Natural killer cell treated with Interleukin-12 subunit alpha and Interleukin-12 subunit beta and Interleukin-15 and Interleukin-18, amount 100 ng/mL, for 72 hours (primary cell): ENCODE measurements at places on chromosomes 7 and 10.

DNA sequence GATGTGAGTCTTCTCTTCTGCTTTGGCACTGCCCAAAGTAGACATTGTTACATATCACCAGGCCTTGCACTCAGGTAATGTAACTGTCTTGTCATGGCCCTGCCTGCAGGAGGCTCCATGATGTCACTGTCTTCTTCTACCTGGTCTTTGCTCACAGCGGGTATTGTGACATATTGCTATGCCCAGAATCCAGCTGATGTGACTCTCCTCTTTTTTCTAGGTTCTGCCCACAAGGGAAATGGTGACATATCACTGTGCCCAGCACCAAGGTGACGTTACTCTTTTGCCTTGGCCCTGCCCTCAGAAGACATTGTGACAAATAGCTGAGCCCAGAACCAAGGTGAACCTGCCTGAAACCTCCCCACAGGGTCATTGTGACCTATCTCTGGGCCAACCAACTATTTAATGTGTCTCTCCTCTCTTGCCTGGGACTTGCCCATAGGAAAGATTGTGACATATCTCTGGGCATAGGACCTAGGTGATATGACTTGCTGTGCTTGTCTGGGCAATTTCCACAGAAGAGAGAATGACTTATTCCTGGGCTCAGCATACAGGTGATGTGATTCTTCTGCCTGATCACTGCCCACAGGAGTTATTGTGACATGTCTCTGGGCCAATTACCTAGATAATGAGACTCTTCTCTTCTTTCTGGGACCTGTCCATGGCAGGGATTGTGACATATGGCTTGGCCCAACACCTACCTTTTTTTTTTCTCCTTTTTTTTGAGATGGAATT lies 26.5 kb upstream of the ZNF107 start:
- H3K4me3 ChIP-seq, result no peak overlapping the region
- no peak overlapping the region for H3K27ac ChIP-seq
- no peak for DNase-seq
- no peaks in the 10 kb centered on the region for H3K36me3 ChIP-seq

GRCh38 chr10:101066146-101066895 lies 4.5 kb downstream of the KAZALD1 start:
- peaks cover 20% of the 10 kb centered on the region for H3K27me3 ChIP-seq
- no peaks in the 10 kb centered on the region for H3K36me3 ChIP-seq
- H3K4me3 ChIP-seq, result peak overlapping the region; percentile 34
- H3K27ac ChIP-seq, result no peak overlapping the region
- peaks cover 14% of the 10 kb centered on the region for H3K4me1 ChIP-seq
- no peak for DNase-seq

DNA sequence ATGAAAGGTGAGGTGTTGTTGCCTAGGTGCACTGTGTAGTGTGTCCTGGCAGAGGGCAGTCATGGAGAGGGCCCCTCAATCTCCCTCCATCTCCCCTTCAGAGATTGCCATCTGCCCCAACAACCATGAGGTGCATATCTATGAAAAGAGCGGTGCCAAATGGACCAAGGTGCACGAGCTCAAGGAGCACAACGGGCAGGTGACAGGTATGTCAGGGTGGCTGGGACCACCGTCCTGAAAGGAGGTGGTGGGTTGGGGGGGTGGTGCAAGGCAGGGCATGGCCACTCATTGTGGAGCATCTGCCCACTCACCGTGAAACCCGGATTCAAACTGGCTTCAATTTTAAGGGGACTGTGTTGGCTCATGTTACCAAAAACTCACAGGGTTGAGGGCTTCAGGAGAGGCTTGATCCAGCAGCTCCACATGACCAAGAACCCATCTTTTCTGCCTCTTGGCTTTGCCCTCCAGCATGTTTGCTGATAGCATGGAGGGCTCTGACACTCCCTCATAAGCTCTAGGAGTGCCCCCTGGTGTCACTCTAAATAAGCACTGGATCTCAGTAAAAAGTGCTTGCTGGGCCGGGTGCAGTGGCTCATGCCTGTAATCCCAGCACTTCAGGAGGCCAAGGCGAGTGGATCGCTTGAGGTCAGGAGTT lies 12.2 kb downstream of the ARPC1B start:
- H3K4me3 ChIP-seq, result no peak overlapping the region
- H3K27ac ChIP-seq, result peak overlapping the region; percentile 70
- H3K4me1 ChIP-seq, result peaks cover 5% of the 10 kb centered on the region
- H3K27me3 ChIP-seq, result no peaks in the 10 kb centered on the region
- DNase-seq, result no peak

GRCh38 chr7:75953431-75953830 lies 38.5 kb downstream of the POR start:
- H3K36me3 ChIP-seq, result no peaks in the 10 kb centered on the region
- DNase-seq, result no peak
- H3K4me3 ChIP-seq, result no peak overlapping the region
- H3K27me3 ChIP-seq, result no peaks in the 10 kb centered on the region
- H3K27ac ChIP-seq, result no peak overlapping the region
- peaks cover 16% of the 10 kb centered on the region for H3K4me1 ChIP-seq

DNA sequence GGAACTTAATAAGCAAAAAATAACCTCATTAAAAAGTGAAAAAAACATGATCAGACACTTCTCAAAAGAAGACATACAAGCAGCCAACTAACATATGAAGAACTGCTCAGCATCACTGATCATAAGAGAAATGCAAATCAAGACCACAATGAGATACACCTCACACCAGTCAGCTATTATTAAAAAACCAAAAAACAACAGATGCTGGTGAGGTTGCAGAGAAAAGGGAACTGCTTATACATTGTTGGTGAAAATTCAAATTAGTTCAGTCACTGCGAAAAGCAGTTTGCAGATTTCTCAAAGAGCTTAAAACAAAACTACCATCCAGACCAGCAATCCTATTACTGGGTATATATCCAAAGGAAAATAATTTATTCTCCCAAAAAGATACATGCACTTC lies 513.3 kb downstream of the MDFIC start:
- no peak overlapping the region for H3K4me3 ChIP-seq
- H3K36me3 ChIP-seq, result no peaks in the 10 kb centered on the region
- H3K27ac ChIP-seq, result no peak overlapping the region

DNA sequence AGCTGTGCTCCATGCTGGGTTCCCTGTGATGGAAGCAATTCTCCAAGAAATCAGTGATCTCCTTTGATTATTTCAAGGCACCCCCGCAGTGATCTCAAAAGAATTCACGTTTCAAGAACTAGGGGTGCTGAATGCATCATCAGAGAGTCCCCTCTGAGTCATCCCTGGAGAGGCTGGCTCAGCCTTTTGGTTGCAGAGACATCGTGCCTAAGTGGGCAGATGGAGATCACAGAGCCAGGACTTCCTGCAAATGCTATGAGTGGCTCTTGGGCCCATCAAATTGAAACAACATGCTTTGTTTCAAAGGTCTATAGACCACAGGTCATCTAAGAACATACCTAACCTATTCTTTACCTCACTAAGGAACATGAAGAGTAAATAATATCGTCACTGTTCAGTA lies 41.5 kb upstream of the PLEKHA1 start:
- H3K4me1 ChIP-seq, result no peaks in the 10 kb centered on the region
- peaks cover 31% of the 10 kb centered on the region for H3K27me3 ChIP-seq
- H3K36me3 ChIP-seq, result no peaks in the 10 kb centered on the region

DNA sequence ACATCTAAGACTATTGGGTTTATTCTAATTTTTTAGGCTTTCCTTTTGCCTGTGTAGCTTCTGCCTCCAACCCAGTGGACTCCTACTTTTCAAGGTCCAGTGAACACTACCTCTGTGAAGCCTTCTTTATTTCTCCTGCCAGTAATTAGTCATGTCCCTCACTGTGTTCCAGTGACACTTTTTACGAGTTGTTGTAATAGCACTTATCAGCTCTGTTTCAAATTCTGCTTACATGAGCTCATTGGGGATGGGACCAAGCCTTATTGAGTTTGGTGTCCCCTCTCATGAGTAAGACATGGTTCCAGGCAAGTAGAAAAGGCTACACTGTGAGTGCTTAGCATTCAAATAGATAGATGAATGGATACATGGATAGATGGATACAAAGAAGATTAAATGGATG lies 184.6 kb downstream of the HIBADH start:
- H3K4me1 ChIP-seq, result no peaks in the 10 kb centered on the region
- H3K27me3 ChIP-seq, result peaks cover 10% of the 10 kb centered on the region
- H3K36me3 ChIP-seq, result no peaks in the 10 kb centered on the region
- no peak for DNase-seq
- H3K27ac ChIP-seq, result no peak overlapping the region
- H3K4me3 ChIP-seq, result no peak overlapping the region

GRCh38 chr7:5170251-5170650 lies 19.8 kb upstream of the WIPI2 start:
- DNase-seq, result no peak
- no peak overlapping the region for H3K27ac ChIP-seq
- H3K4me3 ChIP-seq, result no peak overlapping the region

DNA sequence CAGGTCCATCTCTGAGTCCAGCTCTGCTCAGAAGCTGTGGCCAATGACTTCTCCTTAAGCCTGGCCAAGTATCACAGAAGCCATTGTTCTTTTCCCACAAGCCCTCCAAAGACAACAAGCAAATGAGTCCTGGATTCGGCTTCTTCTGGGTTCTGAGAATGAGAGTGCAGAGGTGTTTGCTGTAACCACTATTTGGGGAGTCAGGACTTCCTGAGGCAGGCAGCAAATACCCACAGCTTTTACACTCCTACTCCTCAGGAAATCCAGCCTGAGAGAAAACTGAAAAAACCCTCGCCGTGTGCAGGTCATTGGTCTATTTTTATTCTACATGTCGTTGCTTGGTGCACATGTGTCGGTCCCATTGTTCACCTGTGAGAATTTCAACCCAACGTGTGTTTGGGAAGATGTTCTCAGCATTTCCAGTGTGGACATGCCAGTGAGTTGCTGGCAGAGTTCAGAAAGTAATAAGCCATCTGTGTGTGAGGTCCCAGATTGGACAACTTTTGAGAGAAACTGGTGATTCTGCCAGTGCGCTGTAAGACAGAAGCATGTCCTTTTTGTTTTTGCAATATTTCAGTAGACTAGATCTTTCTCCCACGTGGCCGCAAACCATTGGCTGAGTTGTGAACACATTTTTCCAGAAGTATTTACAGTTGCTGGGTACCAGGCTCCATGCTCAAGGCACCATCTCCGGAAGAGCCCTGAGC lies 121.6 kb upstream of the LYZL2 start:
- H3K4me3 ChIP-seq, result peak overlapping the region; percentile 42
- H3K27me3 ChIP-seq, result no peaks in the 10 kb centered on the region
- no peak for DNase-seq
- no peaks in the 10 kb centered on the region for H3K36me3 ChIP-seq
- peak overlapping the region; percentile 29 for H3K27ac ChIP-seq

GRCh38 chr10:77555591-77556212 lies 81.9 kb downstream of the KCNMA1 start:
- H3K4me1 ChIP-seq, result peaks cover 3% of the 10 kb centered on the region
- no peaks in the 10 kb centered on the region for H3K36me3 ChIP-seq
- no peak overlapping the region for H3K4me3 ChIP-seq
- no peak for DNase-seq

DNA sequence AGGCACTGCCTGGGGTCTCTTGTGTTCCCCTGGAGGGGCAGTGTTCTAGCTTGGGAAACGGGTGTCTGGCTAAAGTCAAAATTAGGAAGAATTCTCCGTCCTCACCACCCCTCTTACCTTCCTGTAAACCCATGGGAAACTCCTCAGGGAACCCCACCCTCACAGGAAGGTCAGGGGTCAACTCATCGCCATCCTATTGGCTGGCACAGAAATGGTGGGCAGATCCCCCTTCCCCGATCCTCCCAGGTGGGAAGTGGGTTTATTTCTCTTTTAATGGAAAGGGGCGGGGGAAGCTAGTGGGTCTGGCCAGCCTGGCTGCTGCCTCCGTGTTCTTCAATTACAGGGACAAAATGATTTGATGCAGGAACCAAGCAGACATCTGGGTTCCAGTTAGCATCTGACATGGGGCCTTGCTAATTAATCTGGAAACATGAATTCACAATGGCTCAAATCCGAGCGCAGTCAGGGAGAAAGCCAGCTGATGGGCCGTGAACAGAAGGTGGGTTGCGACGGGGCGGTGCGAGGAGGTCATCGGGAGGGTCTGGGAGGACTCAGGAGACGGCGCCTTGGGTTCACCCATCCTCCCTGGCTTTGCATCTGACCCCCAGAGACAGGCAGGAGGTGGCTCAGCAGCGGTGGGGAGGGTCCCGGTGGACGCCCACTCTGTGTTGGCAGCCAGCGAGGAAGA lies 66.6 kb downstream of the SLIT1 start:
- no peaks in the 10 kb centered on the region for H3K4me1 ChIP-seq
- no peaks in the 10 kb centered on the region for H3K36me3 ChIP-seq
- H3K27ac ChIP-seq, result no peak overlapping the region
- H3K4me3 ChIP-seq, result no peak overlapping the region

GRCh38 chr7:137961200-137962177 lies 40.4 kb downstream of the CREB3L2 start:
- DNase-seq, result no peak
- no peak overlapping the region for H3K4me3 ChIP-seq
- peak overlapping the region; percentile 4 for H3K27ac ChIP-seq

GRCh38 chr7:66202441-66202840 lies 2.7 kb upstream of the TPST1 start:
- no peaks in the 10 kb centered on the region for H3K36me3 ChIP-seq
- no peak for DNase-seq
- no peak overlapping the region for H3K4me3 ChIP-seq
- H3K4me1 ChIP-seq, result peaks cover 18% of the 10 kb centered on the region
- H3K27me3 ChIP-seq, result peaks cover 11% of the 10 kb centered on the region

GRCh38 chr10:21750424-21750823 lies 216.4 kb downstream of the MLLT10 start:
- H3K36me3 ChIP-seq, result no peaks in the 10 kb centered on the region
- peaks cover 9% of the 10 kb centered on the region for H3K4me1 ChIP-seq
- no peak overlapping the region for H3K27ac ChIP-seq

- DNase-seq, result no peak
- H3K27ac ChIP-seq, result no peak overlapping the region
- H3K36me3 ChIP-seq, result no peaks in the 10 kb centered on the region
- no peaks in the 10 kb centered on the region for H3K27me3 ChIP-seq
These were observed 120.9 kb downstream of the SEMA3D start for GRCh38 chr7:85065888-85066485.

DNA sequence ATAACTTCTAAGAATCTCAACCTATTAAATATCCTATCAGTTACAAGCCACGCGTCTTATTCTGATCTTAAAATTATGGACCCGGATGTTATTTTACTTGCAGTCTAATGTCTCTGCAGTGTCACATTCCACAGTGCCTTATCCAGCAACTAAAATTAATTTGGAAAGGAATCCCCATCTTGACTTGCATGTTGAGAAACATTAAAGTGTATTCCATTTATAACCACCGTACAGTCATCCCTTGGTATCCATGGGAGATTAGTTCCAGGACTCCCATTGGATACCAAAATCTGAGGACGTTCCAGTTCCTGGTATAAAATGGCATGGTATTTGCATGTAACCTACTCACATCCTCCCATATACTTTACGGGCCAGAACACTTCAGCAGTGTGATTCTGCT lies 194.7 kb downstream of the ARHGAP21 start:
- no peaks in the 10 kb centered on the region for H3K36me3 ChIP-seq
- no peak overlapping the region for H3K27ac ChIP-seq
- H3K4me3 ChIP-seq, result no peak overlapping the region
- DNase-seq, result no peak
- no peaks in the 10 kb centered on the region for H3K4me1 ChIP-seq
